ENCODE measurements at places on chromosomes 2 and 18. TPM values are rescaled to one million over a fixed set of nuclear protein-coding genes. Genes with fewer than 3 reads are reported as not detected.

CCDC74B gene
- total RNA-seq, result 45.0 TPM

GRCh38 chr18:49899657-49900330 is 86.5 kb upstream of the ACAA2 start:
- no peak for DNase-seq

- peak; percentile 72 for DNase-seq
These were observed 42.9 kb downstream of the HDLBP start for GRCh38 chr2:241272303-241273209.

CNDP1 gene
- total RNA-seq, result not detected

All from Karpas-422 (cell line).